Activated CD8-positive, alpha-beta T cell treated with anti-CD3 and anti-CD28 coated beads for 36 hours (primary cell): ENCODE measurements at places on chromosomes 16 and 17.

GRCh38 chr16:81073560-81074330, 3.3 kb downstream of the C16orf46 start:
- no peak for DNase-seq

- no peak for DNase-seq
Observed at GRCh38 chr16:15041271-15042004, 14.4 kb downstream of the NTAN1 start.

DNA sequence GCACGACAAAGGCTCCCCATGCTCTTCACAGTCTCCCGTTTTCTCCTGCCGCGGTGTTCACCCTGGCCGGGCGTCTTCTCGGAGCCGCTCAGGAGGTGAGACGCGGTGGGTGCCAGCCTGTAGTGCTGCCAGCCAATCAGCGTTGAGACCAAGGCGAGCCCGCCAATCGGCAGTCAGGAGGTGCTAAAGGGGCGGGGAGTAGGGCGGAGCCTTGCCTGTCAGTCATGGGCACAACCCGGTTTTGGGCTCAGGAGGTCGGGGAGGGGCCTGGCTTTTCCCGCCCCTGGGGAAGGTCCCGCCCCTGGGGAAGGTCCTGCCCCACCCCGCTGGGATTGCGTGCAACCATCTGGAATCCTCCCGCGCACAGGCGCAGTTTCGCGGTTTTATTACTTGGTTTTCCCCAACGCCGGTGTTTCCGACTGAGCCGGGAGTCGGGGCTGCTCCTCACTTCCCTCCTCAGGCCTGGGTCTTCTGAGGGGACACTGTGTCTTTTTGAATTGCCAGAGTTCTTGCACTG, at the start of gene PRDM7:
PRDM7 (minus strand) TSS at position 92 of the 517 bp plus-strand sequence. CDS start 1,421 bp downstream, outside the sequence.
- DNase-seq = peak; percentile 98

DNA sequence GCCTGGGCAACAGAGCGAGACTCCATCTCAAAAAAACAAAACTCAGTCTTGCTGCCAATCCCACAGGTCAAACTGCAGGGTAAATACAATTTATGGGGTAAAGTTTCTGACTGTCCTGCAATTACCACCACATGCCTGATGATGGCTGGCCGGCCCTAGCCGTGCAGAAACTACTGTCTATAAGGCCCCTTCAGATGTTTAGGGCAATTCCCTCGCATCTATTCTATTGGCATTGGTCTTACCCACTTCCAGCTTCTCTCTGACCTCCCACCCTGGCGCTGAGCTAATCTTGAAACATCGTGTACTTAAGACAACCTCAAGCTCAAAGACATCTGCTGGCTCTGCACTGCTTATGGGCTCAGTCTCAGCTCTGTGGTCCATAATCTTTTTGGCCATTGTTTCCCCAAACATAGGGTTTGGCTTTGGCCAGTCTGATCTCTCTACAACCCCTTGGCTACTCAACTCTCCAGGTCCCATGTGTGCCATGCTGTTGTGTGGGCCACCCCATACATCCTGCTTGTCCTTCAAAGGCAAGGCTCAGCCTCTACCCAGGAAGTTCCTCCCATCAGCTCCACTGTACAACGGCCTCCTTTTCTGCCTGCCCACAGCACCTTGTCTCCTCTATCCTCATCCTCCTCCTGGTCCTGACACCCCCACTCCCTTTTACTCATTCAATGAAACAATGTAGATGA, 16.6 kb downstream of the MAP3K14 start:
- DNase-seq = no peak

DNA sequence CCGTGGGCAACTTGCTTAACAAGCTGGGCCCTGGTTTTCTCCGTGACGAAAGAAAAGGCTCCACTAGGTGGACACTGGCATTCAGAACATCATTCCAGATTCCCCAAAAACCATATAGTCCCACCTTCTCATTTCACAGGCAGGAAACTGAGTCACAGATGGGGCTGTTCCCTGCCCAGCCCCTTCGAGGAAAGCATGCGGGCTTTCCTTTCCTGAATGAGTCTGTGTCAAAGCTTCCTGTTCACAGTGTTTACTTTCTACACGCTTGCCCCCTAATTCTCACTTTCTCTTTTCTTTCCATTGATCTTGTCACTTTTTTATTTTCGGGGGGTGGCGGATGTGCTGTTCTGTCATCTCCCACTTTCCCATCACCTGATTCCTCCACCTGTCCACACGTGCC, 10.3 kb upstream of the LGALS9 start:
- DNase-seq = no peak

DNA sequence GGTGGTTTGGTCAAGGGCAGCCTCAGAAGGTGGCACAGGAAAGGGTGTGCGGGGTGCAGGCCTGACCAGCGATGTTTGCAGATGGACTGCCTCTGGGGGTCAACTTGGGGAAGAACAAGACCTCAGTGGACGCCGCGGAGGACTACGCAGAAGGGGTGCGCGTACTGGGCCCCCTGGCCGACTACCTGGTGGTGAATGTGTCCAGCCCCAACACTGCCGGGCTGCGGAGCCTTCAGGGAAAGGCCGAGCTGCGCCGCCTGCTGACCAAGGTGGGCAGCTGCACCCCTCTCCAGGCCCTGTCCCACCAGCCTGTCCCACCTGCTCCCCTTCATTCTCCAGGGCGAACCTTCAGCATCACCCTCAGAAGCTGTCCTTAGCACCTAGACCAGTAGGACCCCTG, 12.5 kb downstream of the DHODH start:
- no peak for DNase-seq
